ENCODE measurements at places on chromosomes 4 and X.

GRCh38 chrX:118724775-118725174 lies 2.6 kb upstream of the IL13RA1 start:
- no peak for DNase-seq

DNA sequence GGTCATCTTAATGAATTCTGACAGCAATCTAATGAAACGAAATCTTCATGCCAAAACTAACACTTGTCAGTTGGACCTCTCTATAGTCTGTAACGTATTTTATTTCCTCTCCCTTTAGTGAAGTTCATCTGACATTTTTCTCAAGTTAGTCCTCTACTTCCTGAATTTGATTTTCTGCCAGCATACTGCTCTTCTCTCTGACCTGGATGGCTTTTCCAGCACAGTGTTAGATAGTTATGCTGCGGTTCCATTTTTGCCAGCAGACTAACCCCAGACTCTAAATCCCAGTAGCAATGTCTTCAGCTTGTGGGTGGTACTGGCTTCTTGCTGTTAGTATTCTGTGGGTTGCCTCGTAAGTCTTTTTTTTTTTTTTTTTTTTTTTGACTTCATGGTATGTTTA lies 146.7 kb upstream of the VEGFC start:
- no peak for DNase-seq

- DNase-seq = peak; percentile 33
Measured at GRCh38 chrX:71615954-71616353, 2.4 kb downstream of the CXCR3 start.

- DNase-seq = no peak
Measured at GRCh38 chr4:76532805-76533204, 97.8 kb downstream of the SHROOM3 start.

DNA sequence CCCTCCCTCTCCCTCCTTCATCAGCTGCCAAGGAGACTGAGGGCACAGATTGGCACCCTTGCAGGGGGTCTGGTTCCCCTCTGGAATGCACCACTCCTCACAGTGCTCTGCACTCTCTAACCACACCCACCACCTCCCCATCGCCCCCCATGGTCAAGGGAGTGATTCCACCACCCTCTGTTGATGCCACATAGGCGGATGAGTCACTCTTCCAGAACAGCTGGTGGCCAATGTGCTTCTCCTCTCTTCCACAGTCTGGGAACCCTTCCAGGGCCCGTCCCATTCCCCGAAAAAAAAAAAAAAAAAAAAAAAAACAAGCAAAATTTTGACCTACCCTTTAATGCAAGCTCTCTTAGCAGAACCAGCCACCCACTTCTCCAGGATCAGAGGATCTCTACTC lies 341.3 kb upstream of the KLF3 start:
- DNase-seq = no peak

GRCh38 chrX:116282751-116283150 lies 112.2 kb downstream of the AGTR2 start:
- DNase-seq = no peak

- peak; percentile 38 for DNase-seq
Measured at GRCh38 chr4:56681158-56681852, at the start of gene HOPX. Gene HOPX, minus strand, starts transcription at chr4:56681296. Its CDS starts 23,480 bp downstream, at chr4:56657816.

- DNase-seq = no peak
Measured at GRCh38 chr4:88820698-88821415, 123.2 kb upstream of the NAP1L5 start.

DNA sequence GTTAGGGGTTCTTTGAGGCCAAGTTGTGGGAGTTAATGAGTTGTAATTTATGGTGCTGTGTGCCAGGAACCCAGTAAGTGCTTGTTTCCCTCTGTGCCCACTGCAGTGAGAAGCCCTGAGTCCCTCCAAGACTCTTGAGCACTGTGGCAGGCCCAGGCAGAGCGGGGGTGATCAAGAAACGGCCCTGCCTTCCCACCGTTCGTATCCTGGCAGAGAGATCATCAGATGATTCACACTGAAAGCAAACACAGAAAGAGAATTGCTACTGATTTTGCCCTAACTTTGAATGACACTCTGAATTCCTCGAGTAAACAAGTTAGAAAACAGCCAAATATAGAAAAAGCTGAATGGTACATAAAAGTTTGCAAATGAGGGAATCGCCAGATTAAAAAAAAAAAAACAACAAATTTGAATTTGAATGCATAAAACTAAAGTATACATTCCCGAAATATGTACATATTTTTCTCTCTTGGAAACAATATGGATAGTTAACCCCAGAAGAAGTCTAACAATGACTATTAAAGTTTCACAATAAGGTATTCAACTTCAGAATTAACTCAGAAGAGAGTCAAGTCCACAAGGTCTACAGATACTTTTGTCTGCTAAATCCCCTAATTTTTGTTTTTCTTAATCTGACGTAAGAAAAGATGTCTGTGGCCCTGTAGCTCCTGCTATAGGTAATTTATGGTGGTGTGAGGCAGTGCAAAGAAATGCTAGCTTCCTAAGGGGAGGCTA lies 71.8 kb downstream of the AFAP1 start:
- no peak for DNase-seq

- DNase-seq = no peak
Measured at GRCh38 chrX:140149761-140150160, 184.4 kb upstream of the CXorf66 start.

DNA sequence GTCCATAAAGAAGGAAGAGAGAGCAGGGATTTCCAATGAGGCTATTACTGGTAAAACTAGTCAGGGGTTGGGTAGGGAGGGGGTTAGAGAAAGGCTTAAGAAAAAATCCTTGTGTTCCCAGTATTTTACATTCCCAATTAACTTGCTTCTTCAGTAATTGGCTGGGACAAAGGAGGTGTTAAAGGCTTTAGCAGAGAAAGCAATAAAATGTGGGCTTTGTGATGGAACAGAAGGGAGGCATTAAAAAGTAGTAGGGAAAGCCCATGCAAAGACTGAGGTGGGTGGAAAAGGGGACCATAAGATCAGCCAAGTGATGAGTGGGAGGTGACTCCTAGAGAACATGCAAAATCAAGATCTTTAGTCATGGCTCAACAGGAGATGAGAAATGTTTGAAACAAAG lies 1467.2 kb downstream of the RPA4 start:
- no peak for DNase-seq

- DNase-seq = no peak
Measured at GRCh38 chrX:105464618-105465017, 244.1 kb upstream of the TEX13A start.
